ENCODE measurements at places on chromosomes 2 and 18.

DNA sequence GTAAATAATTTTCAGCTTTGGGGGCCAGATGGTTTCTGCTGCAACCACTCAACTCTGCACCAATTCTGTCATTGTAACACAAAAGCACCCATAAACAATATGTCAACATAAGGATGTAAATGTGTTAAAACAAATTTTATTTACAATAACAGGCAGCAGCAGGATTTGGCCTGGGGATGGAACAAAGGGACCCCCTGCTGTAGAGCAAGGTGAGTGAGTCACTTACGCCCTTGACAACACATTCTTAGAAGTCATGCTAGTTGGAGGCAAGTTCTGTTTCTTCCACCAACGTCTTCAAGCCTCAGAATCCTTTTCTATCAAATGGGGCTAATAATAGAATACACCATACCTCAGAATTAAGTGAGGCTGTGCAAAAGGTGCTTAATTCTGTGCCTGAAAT is 610.2 kb upstream of the SYT4 start:
- DNase-seq = no peak

DNA sequence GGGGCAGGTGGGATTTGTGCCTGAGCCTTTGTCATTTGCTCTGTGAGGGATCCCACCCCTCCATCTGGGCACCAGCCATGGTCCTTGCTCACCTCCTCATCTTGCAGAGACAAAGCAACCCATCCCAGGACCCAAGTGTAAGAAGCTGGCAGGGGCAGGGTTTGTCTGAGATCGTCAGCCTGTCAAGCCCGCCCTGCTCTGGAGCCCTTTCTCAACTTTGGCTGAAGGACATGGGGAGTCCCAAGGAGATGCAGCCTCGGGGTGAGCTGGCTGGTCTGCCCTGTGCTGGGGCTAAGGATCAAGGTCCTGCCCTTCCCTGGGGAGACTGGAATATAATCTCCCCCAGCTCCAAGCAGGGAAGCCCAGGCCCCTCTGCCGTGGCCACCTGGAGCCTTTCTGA is 86.0 kb downstream of the CAPN13 start:
- no peak for DNase-seq

GRCh38 chr2:122652670-122653069 is 897.2 kb downstream of the TSN start:
- no peak for DNase-seq

- DNase-seq = no peak
Measured at GRCh38 chr2:72974436-72974754, 57.1 kb downstream of the EMX1 start.

DNA sequence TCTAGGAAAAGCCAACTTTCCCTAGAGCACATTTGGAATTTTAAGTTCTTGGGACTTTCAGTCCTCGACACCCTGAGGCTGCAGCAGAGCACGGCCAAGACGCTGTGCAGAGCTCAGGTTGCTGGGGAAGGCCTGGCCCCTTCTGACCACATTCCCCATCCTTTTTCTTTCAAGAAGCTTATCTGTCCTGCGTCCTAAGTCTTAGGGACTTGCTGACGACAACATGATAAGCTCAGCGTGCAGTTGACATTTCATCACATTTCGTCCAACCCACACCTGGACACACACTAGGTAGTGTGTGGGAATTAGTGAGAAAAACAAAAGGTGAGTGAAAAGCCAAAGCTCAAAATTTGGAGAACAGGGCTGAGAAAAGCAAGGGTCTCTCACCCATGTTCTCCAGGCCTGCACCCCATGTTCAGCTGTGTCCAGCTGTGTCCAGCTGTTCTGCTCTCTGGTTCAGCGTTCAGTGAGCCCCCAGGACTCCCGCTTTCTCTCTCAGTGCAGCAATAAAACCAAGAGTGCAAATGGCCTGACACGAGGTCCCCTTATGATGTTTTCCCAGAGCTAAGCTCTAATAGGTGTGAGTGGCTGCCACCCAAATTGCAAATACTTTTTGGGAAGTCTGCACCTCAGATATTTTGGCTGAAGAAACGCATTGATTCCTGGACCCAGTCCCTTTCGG is 101.9 kb downstream of the RGPD3 start:
- DNase-seq = no peak

DNA sequence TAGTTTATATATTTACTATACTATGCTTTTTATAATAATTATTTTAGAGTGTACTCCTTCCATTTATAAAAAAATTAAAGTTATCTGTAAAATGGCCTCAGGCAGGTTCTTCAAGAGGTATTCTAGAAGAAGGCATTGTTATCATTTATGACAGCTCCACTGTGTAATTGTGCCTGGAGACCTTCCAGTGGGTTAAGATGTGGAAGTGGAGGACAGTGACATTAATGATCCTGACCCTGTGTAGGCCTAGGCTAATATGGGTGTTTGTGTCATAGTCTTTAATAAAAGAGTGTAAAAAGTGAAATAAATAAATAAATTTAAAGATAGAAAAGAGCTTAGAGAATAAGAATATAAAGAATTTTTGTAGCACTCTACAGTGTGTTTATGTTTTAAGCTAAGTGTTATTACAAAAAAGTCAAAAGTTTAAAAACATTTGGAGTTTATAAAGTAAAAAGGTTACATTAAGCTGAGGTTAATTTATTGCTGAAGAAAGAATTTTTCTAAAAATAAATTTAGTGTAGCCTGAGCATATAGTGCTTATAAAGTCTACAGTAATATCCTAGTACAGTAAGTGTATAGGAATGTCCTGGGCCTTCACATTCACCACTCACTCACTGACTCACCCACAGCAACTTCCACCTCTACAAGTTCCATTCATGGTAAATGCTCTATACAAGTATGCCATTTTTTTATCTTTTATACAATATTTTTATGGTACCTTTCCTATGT is 190.0 kb upstream of the SESTD1 start:
- no peak for DNase-seq

GRCh38 chr2:56185582-56186046 is 1.8 kb downstream of the CCDC85A start:
- no peak for DNase-seq

GRCh38 chr2:27573452-27573851 is 9.4 kb upstream of the ZNF512 start:
- no peak for DNase-seq

DNA sequence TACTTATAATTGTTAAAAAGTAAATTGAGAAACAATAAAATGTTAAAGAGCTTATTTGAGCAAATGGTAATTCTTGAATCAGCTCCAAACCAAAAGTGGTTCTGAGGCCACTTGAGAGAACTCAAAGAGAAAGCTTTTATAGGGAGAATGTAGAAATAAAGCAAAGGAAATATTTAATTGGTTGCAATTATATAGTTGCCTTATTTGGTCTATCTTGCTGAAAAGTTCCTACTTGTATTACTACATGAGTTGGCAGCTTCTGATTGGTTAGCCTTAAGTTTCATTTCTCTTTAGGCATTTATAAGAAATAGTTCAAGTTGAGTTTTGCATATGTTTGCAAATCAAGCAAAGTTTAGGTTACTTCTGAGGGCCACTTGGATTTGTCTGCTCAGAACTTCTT is 38.1 kb downstream of the SCN2A start:
- no peak for DNase-seq

DNA sequence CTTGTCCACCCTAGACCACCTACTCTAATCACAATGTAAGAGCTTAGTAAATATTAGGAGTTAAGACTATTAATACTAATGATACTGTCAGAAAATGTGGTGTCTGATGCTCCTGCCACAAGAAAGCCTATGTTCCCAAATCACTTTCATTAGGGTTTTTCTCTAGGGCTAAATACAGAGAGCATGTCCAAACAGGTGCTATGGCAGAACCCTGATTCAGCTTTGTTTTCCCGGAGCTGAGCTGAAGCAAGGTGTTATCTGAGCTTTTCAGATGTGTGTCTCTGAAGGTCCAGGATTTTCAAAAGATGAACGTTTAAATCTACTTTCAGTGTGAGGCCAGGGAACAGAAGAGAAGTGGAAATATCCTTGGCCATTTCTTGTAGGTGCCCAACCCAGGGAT is 40.6 kb downstream of the CPO start:
- DNase-seq = no peak

DNA sequence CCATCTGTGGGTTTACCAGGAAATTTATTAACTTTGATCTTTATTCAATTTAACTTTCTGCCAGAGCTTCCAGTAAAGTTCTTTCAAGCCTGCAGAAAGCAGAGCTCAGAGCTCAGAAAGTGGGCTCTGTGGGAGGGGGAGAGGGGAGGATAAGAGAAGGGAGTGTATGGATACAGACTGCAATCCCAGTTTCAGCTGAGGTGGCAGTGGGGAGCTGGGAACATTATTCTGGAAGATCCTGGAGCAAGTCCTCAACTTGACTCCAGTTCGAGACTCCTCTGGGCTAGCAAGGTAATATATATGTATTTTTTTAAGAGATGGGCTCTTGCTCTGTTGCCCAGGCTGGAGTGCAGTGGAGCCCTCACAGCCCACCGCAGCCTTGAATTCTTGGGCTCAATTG is 108.9 kb upstream of the NABP1 start:
- no peak for DNase-seq

- DNase-seq = no peak
Measured at GRCh38 chr18:70377317-70377799, 88.5 kb downstream of the SOCS6 start.

- DNase-seq = no peak
Measured at GRCh38 chr2:96898641-96899412, 28.9 kb upstream of the SEMA4C start.
